ENCODE measurements at places on chromosomes 2 and 18.

DNA sequence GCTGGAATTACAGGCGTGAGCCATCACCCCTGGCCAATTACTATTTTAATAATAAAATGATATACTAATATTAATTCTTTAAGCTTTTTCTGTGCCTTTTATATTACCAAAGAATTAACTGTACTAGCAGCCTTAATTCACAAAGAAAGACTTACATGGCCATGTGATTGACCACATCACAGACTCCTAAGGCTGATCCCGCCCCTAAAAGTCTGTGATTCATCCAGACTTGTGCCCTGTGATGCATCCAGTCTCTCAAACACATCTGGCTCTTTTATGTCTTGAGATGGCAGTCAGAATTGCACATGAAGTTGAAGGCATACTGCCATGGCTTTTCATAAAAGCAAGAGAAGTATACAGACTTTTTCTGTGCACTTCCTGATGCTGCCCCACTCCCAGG lies 91.7 kb downstream of the DTNA start:
- no peak for DNase-seq

- DNase-seq: no peak
Measured at GRCh38 chr18:23133860-23134779, 1.2 kb upstream of the CABLES1 start.

- no peak for DNase-seq
Measured at GRCh38 chr2:219509780-219510511, 4.3 kb upstream of the ASIC4 start.

GRCh38 chr2:109545828-109546713 lies 67.7 kb downstream of the SEPTIN10 start:
- DNase-seq: no peak

- DNase-seq: no peak
Measured at GRCh38 chr2:199870581-199870980, 19.6 kb upstream of the FTCDNL1 start.

- no peak for DNase-seq
Measured at GRCh38 chr18:45806226-45806625, 19.2 kb upstream of the SIGLEC15 start.

DNA sequence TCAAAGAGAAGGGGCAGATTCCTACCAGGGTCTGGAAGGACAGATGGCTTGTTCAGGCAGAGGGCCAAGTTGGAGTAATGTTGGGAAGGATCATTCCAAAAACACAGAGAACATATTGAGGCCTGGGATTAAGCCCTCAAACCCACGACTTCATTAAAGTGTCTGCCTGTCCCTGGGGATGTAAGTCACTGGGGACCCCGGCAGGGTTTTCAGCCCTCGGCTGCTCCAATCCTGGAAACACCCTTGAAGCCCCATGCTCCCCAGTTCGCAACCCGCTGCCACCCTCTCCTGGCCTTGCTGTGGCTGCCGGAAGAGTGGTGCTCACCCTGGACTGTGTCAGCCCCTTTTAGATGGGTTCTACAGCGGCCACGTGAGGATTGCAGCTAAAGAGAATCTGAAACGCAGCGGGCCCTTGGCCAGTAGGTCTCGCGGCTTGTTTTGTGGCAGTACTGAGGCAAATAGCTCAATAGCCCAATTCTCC lies 79.9 kb downstream of the EPAS1 start:
- DNase-seq: no peak

GRCh38 chr2:25112113-25112512 lies 56.3 kb downstream of the POMC start:
- no peak for DNase-seq

DNA sequence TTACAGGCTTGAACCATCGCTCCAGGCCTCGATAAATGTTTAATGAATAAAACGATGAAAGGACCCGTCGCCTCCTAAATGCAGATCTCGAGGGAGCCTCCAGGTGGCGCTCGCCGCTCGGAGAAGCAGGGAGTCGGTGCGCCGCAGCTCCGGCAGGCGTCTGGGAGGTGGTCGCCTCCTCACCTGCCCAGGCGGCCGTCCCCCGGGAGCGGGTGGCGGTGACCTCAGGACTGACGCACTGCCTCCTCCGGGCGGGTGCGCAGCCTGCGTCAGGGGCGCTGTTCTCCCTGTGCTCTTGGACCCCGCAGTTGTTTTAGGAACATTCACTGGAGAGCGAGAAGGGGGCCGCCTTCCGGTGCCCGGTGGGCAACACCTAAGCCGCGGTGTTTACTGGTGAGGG lies 38.6 kb upstream of the POLE4 start:
- DNase-seq: peak; percentile 65

GRCh38 chr2:102010902-102011301 lies 19.1 kb downstream of the IL1R2 start:
- DNase-seq: no peak

DNA sequence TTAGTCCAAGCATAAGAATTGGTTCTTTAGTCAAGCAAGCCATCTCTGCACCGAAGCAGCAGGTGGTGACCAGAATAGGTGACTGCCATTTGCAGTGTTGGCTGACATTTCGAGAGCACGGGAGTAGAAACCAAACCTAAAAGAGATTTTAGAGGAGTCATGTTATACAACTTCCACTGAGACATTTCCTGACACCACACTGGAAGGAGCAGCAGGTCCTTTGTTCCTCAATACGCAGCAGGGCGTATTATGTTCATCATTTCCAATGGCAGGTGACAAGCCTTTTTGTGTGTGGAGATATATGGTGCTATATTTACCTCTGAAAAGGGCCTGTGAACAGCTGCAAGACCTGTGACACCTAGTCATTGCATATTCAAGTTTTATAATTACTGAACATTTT lies 418.8 kb upstream of the NETO1 start:
- DNase-seq: no peak

DNA sequence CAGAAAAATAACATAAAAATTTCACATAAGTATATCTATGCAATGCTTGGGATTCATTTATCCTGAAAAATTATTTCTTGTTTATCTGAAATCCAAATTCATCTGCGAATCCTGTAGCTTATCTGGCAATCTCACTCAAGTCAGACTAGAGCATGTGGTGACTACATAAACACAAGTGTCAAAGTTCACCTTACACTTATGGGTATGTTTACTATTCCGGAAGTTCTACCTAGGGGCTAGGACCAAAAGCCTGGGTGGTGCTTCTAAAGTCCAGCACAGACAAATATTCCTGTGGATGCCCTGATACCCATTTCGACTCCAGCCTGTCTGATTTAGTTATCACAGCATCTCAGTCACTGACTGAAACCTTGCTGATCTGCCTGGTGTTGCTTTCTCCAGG lies 364.0 kb downstream of the METTL4 start:
- no peak for DNase-seq

- no peak for DNase-seq
Measured at GRCh38 chr2:159249990-159250715, 36.4 kb downstream of the WDSUB1 start.

DNA sequence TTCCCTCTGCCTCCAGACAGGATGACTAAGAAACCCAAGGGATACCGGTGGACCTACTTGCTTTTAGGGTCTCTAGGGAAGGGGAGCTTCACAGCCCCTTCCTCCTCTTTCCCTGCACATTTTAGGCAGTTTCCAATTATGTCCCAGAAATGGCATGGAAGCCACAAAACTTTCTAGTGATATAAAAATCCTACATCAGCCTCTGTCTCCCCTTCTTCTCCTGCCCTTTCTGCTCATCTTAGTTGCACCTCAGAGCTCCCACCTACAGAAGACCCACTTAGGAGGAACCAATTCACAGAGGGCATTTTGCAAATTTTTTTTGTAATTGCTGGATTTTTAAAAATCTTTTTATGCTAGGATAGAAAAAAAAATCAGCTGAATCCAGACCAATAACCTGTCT lies 263.1 kb downstream of the TNS1 start:
- no peak for DNase-seq

DNA sequence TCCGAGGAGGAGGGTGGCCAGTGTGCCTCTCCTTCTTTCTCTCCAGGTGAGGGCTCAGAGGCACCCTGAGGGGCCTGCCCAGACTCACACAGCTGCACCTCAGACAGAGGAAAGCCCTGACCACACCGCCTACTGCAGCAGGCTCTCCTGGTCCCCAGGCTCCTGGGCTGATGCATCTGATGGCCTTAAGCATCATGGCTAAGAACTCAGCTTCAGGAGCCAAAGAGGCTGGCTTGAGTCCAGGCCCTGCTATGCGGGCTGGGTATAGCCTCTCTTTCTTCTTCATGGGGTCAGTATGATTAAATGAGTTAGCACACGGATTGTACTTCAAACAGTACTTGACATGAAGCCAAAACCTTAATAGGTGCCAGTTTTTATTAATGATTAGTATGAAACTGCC lies 89.6 kb downstream of the TGFA start:
- DNase-seq: no peak

DNA sequence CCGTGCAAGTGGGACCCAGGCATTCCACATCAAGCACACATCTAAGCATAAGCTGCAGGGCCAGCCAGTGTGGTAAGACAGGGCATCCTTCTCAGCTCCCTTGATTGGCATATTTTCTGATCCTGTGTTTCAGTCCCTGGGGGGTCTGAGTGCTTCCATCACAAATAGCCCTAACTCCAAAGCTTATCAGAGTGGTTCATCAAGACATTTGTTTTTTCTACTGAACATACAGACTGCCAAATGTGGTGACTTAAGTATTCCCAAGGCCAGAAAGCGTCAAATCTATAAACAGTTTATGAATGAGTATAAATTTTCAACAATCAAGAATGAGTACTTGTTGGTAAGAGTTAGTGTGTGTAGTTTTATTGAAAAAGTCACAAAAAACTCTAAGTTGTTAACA lies 18.8 kb downstream of the SPRED2 start:
- no peak for DNase-seq

- DNase-seq: no peak
Measured at GRCh38 chr2:163132850-163133249, 294.3 kb upstream of the KCNH7 start.

- no peak for DNase-seq
Measured at GRCh38 chr2:13252615-13253014, 535.9 kb downstream of the TRIB2 start.

GRCh38 chr2:160910681-160911080 lies 249.5 kb upstream of the TANK start:
- no peak for DNase-seq

GRCh38 chr18:3541549-3542386 lies 91.8 kb downstream of the TGIF1 start:
- DNase-seq: no peak

GRCh38 chr2:130339885-130340745 lies 2.6 kb upstream of the IMP4 start:
- DNase-seq: no peak

DNA sequence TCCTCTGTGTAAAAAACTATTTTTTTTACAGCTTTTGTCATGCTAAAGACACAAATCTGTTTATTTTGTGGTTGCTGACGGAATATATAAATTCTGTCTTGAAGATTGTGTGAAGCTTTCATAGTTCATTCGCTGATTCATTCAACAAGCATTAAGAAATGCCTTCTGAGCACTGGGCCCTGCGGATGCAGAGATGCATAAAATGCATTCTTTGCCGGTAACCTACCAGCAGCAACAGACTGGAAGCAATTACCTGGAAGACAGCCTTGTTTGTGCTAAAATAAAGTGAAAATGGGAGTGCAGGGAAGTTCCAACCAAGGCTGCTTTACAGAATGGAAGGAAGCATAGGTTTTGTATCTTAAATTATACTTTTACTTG lies 119.7 kb downstream of the PMAIP1 start:
- DNase-seq: no peak

- no peak for DNase-seq
Measured at GRCh38 chr2:100206731-100207255, 64.4 kb upstream of the AFF3 start.
